HuH-7 (cell line): ENCODE measurements at places on chromosomes 2 and 18.

- no peak for DNase-seq
Observed at GRCh38 chr2:137672989-137673552, 291.2 kb upstream of the HNMT start.

DNA sequence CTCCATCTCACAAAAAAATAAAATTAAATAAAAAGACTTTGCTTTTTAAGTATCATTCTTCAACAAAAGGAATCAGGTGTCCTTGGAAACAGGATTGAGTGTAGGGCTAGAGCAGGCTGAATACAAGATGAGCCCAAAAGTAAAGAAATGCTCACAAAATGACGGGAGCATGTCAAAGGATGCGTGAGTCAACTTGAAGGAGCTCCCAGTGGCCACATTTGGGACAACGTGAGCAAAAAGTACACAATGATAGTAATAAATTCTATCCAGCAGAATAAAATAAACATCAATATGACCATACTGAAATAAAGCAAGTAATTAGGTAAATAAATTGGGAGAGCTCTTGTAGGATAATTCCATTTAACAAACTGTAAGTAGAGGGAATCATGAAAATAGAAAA, 220.7 kb downstream of the PHLPP1 start:
- DNase-seq, result no peak

GRCh38 chr2:223589901-223590300, 12.3 kb downstream of the SCG2 start:
- no peak for DNase-seq

- no peak for DNase-seq
Observed at GRCh38 chr2:191618046-191618780, 59.7 kb upstream of the NABP1 start.

- DNase-seq, result no peak
Observed at GRCh38 chr18:55605733-55606338, 17.8 kb upstream of the TCF4 start.

DNA sequence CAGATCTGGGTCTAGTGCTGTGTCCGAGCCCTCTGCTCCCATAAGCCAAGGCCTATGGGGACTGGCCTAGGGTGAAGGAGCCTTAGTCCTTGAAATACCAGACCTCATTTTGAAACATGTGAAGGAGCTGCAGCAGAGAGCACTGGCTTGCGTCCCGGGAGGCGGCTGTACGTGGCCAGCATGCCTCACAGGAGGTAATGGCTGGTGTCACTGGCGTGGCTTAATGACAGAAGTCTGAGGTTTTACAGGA, 72.7 kb upstream of the OTOS start:
- no peak for DNase-seq

DNA sequence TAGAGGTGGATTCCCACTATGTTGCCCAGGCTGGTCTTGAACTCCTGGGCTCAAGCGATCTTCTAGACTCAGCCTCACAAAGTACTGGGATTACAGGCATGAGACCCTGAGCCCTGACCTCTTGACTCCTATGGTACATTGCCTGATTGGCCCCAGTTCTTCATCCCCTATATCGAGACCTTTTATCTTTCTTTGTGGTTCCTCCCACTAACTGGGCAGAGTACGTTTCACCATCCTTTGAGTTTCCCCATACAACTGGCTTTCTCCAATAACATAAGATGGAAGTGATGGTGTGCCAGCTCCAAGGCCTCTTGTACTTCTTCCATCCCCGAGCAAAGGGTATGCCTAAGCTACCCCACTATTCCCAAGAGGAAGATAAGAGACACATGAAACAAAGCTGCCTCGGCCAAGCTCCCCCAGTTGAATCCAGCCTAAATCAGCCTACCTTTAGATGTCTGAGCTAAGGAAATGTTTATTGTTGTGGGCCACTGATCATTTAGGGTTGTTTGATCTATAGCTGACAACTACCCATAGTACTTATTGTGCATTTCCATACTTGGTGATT, 8.3 kb upstream of the TMEM247 start:
- DNase-seq, result no peak

GRCh38 chr2:37471994-37472393, 127.6 kb downstream of the QPCT start:
- no peak for DNase-seq

DNA sequence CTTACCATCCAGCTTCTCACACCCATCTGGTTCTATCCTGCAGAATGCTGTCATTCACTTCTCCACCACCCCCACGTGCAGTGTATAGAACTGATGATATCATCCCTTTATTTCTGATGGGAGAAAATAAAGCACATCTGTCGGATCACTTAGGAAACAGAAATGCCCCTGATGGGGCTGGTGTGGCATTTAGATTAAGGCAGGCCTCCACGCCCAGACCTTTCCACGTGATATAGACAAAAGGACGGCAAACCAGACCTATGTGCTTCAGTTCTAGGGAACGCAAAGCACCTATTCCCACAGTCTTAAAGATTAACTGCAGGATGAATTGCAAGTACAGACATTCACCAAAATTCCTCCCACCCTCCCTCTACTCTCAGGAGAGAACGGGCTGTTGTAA, 27.6 kb upstream of the CABLES1 start:
- no peak for DNase-seq

DNA sequence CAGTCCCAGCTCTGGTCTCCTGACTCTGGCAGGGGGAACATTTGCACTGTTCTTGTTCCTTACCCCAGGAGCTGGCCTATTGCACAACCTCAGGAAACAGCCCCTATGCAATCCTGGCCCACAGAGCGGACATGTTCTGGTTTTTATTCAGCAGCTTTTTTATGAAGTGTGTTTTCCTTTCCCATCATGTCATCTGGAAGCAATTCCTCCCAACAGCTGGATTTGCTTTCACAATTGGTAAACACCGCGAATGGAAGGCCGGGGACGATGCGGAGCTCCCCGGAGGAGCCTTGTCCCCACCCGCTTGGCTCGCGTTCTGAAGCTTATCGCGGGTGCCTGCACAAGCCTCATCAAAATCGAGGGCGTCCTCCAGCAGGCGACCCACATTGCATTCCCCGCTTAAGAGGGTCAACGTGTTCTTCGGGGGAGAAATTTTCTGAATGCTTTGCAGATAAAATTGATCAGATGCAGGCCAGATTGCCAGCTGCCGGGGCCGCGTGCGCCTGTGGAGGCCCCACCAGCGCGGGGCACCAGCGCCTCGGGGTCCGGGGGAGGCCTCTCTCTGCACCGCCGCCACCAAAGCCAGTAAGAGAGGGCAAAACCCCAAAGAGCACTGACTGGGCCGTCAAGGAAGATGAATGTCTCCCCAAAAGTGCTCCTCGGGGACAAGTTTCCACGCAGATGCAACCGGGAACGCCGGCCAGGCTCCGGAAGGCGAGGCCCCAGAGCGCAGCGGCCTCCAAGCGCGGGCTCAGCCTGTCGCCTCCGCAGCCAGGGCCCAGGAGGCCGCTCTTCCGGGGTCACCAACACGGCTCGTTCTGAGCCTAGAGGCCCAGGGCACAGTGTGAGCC, 60.3 kb upstream of the SP3 start:
- peak; percentile 64 for DNase-seq

GRCh38 chr2:48952143-48952542, 196.6 kb upstream of the LHCGR start:
- no peak for DNase-seq

GRCh38 chr18:35236571-35237363, 4.1 kb upstream of the ZNF397 start:
- DNase-seq, result no peak

DNA sequence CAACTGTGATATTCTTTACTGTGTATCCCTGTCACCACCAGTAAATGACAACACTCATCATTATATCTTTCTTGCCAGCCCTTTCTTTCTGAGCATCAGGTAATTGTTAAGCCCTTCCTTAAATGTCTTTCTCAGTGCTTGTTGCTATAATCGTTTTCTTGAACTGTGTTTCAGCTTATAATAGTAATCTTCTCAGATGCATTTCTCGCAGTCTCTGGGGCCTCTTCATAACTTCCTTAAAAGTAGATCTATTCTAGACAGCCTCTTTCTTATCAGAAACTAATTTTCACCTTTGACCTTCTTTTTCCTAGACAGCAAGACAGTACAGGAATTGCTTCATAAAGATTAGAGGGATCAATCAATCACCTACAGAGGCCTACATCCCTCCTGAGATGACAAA, 648.1 kb downstream of the CPS1 start:
- DNase-seq, result no peak

DNA sequence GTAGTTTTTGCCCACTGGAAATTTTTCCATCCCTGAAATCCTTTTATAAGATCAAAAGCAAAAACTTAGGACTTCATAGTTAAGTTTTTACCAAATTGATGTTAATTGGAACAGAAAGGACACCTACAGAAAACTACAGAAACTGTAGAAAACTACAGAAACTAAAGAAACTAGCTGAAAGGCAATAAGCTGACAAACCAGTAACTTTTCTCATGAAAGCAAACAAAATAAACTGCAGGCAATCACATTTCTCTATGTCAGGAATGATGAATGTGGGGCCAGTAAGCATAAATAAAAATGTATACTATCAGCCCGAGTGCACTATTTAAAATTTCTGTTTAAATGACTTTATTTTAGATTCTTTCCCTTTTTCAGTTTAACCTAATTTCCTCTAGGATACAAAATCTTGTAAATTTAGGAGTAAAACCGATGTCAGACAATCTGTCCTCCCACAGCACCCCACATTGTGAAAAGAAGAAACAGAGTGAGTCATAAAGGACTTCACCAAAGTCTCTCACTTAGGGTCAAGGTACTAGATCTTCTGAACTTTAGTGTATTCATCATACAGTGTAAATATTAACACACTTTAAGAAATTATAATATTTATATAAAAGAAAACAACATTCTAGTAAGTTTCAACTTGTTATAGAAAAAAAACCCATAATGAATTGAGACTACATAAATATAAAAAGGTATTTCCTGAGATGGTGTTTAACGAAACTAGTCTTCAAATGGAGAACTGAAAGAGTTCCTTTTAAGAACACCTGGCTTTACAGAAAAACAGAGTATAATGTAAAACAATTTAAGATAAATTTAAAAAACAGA, 46.6 kb downstream of the USP40 start:
- DNase-seq, result no peak

DNA sequence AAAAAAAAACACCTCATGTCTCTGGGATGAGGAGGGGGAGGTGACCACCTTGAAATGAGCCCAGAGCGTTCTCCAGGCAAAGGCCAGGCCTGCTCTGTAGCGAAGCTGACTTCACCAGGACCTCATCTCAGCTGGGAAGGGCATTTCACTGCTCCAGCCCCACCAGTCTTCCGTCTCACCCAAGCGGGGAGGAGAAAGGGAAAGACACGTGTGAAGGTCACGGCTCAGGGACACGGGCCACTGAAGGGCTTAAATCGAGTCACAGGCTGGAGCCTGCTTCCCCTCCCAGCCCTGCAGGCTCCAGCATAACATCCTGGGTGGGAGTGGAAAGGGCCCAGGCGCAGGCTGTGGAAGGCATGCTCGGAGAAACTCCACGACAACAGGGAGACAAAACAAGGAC, 18.1 kb downstream of the THAP4 start:
- no peak for DNase-seq

DNA sequence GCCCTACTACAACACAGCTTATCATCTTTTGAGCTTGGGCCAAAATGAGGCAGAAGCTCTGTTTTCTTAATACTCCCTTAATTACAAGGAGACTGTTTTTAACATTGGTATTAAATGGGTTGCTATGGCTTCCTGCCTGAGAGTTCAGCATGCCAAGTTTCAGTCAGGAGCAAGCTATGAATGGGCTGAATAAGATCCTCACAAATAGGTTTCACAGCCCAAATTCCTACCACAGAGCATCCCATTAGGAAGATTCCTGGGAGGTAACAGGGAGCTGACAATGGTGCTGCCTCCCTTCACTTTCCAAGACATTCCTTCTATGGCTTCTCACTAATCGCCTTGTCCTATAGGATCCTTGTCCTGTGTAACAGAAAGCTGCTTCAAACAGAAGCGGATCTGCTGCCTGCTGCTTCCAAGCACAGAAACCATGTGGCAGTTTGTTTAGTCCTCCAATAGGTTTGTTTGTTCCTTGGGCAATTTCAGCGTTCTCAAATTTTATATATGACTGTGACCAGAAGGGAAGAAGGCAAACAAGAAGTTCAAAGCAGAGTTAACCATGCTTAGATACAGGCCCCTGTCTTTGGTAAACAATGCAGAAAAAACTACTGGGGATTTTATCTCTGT, 70.9 kb downstream of the NCKAP5 start:
- no peak for DNase-seq

GRCh38 chr18:25230658-25231326, 121.2 kb downstream of the ZNF521 start:
- no peak for DNase-seq

GRCh38 chr18:40208958-40209357, 1746.1 kb upstream of the PIK3C3 start:
- no peak for DNase-seq

GRCh38 chr2:239366740-239367139, 34.1 kb downstream of the HDAC4 start:
- no peak for DNase-seq

DNA sequence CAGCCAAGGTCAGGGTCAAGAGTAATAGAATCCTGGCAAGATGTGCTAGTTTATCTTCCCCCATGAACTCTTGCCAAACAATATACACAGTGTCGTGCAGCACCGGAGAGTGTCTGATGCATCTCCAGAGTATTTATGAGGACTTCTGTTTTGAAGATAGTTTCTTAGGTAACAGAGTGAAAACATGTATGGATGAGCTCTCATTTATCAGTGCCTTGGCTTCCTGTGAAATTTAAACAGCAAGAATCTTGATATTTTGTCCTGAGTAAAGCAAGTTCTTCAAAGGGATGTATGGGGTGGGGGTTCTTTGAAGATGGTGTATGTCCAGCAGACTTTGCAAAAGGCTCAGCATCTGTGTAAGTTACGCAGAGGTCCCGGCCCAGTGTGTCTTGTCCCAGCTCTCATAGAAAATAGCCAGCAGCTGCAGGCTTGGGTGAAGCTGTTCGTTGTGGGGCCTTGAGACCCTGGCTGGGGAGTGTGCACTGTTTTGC, 361.0 kb upstream of the NT5C1B start:
- DNase-seq, result no peak

DNA sequence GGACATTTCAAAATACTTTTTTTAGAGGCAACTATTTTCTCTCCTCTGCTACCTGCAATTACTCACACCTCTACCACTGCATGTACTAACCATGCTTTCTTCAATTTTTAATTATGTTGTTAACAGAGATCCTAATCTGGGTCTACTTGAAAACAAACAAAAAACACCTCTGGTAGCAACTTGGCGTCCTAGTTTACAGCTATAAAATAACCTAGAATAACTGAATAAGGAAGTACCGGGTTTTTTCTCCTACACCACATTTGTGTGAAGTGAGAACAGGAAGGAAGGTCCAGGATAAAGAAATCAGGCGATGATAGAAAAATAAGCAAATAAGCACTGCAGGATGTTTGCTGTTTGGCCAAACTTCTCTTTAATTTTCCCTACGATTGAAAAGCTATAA, 633.5 kb downstream of the LRP1B start:
- DNase-seq, result no peak

- no peak for DNase-seq
Observed at GRCh38 chr2:25960920-25961319, 21.4 kb downstream of the KIF3C start.

GRCh38 chr2:6896930-6897759, 19.6 kb downstream of the RSAD2 start:
- DNase-seq, result no peak
